ENCODE measurements at places on chromosomes 5 and 9. TPM values are rescaled to one million over a fixed set of nuclear protein-coding genes. Genes with fewer than 3 reads are reported as not detected.

SCGB3A2 gene
- total RNA-seq: not detected

PCSK1 gene
- total RNA-seq: 0.30 TPM

PCDHB12 gene
- total RNA-seq: 0.46 TPM

GFPT2 gene
- 12.2 TPM for total RNA-seq

SEMA4D gene
- total RNA-seq: 0.78 TPM

ADRA1B gene
- 0.26 TPM for total RNA-seq

SOHLH1 gene
- total RNA-seq: not detected

CARTPT gene
- total RNA-seq: not detected

CDO1 gene
- 10.9 TPM for total RNA-seq

ARID3C gene
- 0.36 TPM for total RNA-seq

CCNI2 gene
- not detected for total RNA-seq

GADD45G gene
- 0.36 TPM for total RNA-seq

PIP5K1B gene
- total RNA-seq: 0.13 TPM

CMYA5 gene
- total RNA-seq: 0.52 TPM

CEL gene
- total RNA-seq: 0.20 TPM

FIBCD1 gene
- 10.7 TPM for total RNA-seq

CYLC2 gene
- not detected for total RNA-seq

SPATA31A3 gene
- total RNA-seq: not detected

PAEP gene
- not detected for total RNA-seq

SLC22A4 gene
- total RNA-seq: 0.78 TPM

SPRY4 gene
- 14.6 TPM for total RNA-seq

DIRAS2 gene
- 0.33 TPM for total RNA-seq

FAM163B gene
- total RNA-seq: 0.39 TPM

SPATA6L gene
- total RNA-seq: 0.39 TPM

GGTA1 gene
- total RNA-seq: 0.10 TPM

BARX1 gene
- total RNA-seq: 0.13 TPM

CATSPER3 gene
- 0.10 TPM for total RNA-seq

HSD17B4 gene
- total RNA-seq: 182 TPM

HSPA5 gene
- total RNA-seq: 445 TPM

NPM1 gene
- total RNA-seq: 864 TPM

SLCO6A1 gene
- total RNA-seq: not detected

Measured in smooth muscle cell of the pulmonary artery (primary cell).